Stimulated activated CD8-positive, alpha-beta memory T cell treated with anti-CD3 and anti-CD28 coated beads, Interleukin-2, amount 100 ng/mL, for 48 hours (primary cell): ENCODE measurements at places on chromosomes 16 and 17.

GRCh38 chr16:12398029-12398682, 405.5 kb downstream of the CPPED1 start:
- no peak for DNase-seq

GRCh38 chr17:54013072-54013471, 190.3 kb downstream of the KIF2B start:
- no peak for DNase-seq

DNA sequence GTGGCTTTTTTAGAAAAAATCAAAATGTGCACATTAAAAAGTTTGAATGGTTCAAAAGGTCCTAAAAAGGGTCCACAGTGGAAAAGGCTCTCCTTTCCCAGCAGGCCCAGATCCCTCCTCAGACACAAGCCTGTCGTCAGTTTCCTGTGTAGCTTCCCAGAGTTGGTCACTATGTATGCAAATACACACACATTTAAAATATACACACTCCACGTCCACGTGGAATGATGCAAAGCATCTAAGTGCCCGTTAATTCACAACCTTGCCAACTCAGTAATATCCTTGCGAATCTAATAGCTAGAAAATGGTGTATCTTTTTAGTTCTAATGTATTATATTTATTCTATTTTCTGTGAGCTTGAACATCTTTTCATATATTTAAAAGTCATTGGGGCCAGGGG, 17.7 kb downstream of the NLRC5 start:
- no peak for DNase-seq

DNA sequence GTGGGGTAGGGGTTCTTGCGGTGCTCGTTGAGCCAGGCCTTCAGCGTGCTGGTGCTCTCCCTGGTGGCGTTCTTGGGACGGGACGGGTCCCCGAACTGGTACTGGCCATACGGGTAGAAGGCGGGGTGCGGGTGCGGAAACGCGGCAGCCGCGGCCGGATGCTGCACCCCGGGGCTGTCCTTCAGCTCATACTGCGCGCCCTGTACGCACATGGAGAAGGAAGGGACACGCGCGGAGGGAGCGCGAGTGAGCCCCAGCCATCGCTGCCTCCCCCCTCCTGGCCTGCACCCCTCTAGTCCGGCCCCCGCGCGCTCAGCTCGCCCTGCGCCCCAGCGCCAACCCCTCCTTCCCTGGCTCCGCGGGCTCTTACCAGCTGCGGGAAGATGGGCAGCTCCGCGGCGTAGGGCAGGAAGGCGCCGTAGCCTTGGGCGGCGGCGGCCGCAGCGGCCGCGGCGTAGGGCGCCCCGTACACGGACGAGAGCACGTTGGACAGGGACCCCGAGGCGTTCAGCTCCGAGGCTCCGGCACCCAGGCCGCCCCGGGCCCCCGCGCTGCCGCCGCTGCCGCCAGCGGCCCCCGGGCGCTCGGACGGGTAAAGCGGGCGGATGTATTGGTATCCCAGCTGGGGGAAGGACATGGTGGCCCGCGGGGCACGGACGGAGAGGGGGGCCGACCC, 1.0 kb downstream of the IRX3 start:
- DNase-seq = no peak

DNA sequence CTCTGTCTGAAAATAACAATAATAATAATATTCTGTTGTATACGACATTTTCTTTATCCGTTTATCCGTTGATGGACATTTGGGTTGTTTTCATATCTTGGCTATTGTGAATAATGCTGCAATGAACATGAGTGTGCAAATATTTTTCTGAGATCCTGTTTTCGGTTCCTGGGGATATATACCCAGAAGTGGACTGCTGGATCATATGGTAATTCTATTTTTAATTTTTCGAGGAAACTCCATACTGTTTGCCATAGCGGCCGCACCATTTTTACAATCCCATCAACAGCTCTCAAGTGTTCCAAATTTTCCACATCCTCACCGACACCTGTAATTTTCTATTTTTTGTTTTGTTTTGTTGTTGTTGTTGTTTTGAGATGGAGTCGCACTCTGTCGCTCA, 5.3 kb upstream of the PRSS41 start:
- no peak for DNase-seq

- DNase-seq = no peak
Measured at GRCh38 chr17:29151567-29151966, 28.6 kb downstream of the MYO18A start.

DNA sequence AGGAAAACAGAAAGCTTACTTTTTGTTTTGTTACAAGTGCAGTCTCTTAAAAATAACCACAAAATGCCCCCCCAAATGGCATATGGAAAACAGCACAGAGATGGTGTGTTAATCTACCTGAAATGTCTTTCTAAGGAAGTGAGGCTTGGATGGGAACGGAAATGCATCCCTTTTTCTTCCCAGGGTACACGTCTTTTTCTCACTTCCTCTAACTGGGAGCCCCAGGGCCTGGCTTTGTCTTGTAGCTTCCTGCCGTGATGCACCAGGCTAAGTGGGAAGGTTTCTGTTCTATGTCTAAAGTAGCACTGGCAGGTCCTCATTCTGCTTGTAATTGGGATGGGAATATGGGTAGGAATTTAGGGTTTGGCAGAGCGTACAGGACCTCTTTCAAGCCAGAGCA, 52.5 kb upstream of the CACNG3 start:
- DNase-seq = no peak

DNA sequence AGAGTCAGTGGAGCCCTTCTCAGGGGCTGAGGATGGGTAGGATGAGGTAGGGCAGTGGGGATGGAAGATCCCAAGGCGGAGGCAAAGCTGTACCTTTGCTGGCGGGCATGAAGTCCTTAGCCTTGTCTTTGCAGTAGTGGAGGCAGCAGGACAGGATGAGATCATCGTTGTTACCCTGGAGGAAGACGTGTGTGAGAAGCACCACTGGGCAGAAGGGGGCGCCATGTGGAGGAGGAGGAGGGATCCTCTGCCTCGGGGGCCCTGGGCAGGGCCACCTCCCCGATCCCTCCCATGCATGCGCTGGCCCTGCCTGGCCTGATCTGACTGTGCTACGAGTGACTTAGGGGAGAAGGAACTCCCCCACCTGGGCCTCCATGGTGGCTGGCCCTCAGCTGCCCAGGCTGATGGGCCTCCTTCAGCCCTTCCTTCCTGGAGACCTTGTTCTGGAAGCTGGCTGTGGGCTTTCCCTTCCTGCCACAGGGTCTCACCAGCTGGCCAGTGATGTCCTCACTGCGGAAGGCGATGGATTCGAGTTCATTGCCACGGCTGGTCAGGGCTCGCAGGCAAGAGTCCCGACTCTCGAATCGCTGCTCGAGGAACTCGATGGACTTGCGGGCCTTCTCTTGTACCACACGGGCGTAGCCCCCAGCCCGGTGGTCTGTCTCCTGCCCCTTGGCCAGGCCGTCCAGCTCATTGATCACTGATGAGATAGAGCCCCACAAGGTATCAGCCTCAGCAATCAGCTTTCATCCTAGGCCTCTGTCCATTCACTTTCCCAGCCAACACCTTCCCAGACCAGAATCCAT, 10.3 kb downstream of the HIC1 start:
- DNase-seq = no peak

DNA sequence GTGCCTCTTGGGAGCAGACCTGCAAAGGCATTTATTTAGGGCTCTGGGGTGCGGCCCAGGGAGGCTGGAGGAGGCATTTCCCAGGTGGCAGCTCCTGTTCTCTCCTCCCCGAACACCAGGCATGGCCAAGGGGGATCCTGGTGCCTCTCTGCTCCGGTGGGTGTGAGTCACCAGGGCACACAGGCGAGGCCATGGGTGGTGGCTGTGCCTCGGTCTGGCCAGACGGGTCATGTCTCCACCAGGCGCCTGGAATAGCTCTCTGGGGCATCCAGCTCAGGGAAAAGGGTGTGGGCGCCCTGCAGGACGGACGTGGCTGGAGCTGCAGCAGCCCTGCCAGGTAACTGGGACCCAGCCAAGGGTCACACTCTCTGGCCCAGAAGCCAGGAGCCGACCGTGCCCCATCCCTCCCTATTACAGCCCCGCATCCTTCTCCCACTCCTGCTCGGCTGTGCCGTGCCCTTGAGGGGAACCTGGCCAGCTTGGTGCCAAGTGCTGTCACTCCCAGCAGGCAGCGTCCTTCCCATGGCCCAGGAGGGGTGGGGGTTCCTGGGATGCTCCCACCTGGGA, 25.8 kb downstream of the SOX8 start:
- no peak for DNase-seq

GRCh38 chr16:51184702-51185433, 33.8 kb upstream of the SALL1 start:
- no peak for DNase-seq

DNA sequence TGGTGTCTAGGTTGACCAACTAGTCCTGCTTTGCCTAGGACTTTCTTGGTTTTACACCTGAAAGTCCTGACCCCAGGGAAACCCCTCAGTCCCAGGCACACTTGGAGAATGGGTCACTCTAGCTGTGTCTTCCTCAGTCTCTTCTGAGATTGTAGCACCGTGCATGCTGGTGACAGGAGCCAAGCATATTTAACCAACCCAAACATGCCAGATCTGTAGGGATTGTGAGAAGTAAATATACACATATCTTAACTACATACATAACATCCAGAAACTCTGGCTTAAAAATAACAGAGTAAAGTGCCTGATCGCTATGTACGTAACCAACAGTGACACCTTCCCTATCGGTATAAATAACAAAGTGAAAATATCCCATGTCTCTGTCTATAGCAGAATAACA, 158.1 kb downstream of the HAPSTR1 start:
- DNase-seq = no peak

DNA sequence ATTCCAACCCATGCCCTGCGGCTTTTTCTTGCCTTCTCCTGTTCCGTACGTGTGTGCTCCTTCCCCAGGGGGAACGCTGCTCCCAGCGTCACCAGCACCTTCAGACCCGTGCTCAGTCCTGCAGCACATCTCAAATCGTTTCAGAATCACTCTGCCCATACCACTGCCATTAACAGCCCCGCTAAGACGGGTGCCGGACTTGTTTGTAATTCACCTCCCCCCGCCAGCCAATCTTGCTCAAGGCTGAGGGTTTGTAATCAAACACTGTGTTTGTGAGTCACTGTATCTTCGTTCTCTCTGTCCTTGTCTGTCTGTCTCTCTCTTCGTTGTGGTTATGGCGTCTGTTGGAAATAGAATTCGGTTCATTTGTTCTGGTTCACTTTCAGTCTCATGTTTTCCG, 17.3 kb downstream of the CARD14 start:
- no peak for DNase-seq

GRCh38 chr16:50889746-50890145, 147.9 kb downstream of the CYLD start:
- DNase-seq = no peak

DNA sequence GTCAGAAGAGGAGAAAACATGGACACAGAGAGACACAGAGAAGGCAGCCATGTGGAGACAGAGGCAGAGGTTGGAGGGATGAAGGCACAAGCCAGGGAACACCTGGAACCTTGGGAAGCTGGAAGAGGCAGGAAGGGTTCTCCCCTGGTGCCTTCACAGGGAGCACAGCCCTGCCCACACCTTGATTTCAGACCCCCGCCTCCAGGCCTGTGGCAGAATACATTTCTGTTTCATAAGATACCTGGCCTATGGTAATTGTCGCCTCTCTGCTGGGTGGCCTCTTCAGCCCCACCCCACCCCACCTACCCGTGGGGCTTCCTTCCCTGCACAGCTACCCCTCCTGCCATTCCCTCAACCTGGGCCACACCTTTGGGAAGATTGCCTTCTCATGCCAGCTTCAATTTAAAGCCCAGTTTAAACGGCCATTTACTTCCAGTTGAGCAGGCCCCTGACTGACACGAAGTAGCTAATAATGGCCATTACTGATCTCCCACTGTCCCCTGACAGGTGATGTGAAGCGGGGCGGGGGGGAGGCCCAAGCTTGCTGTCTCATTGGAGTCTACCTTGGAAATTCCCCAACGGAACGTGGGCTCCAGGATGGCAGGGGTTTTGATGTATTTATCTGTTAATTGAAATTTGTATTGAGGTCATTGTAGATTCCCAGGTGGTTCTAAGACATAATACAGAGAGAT, 291.7 kb upstream of the FOXF1 start:
- DNase-seq = no peak

- no peak for DNase-seq
Measured at GRCh38 chr16:1431497-1432270, 806 bp downstream of the PERCC1 start.

DNA sequence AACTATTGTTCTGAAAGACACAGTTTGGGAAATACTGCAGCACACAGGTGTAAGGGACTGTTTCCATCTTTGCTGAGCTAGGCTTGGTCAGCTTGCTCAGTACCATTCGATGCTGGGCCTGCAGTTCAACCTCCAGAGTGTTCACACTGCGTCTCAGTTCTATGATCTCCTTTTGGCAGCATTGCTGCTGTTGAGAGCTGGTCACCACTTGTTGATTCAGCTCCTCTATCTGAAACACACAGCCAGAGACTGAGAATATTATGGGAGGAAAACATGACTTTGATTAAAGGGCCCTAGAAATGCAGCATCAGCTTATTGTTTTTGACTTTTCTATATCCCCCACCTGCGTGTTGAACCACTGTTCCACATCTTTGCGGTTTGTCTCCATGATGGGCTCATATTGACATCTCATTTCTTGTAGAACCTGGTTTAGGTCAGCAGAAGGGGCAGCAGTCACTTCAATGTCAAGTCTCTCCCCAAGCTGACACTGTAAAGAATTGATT, 4.6 kb downstream of the KRT39 start:
- DNase-seq = no peak

GRCh38 chr17:82012640-82013295, 9.9 kb downstream of the CENPX start:
- no peak for DNase-seq

DNA sequence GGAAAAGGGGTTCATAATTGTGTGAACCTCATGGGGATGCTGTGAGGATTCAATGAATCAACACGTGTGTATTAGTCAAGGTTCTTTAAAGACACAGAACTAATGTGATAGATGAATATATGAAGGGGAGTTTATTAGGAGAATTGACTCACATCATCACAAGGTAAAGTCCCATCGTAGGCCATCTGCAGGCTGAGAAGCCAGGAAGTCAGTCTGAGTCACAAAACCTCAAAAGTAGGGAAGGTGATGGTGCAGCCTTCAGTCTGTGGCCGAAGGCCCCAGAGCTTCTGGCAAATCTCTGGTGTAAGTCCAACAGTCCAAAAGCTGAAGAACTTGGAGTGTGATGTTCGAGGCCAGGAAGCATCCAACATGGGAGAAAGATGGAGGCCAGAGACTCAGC, 413.4 kb downstream of the CDH13 start:
- no peak for DNase-seq

DNA sequence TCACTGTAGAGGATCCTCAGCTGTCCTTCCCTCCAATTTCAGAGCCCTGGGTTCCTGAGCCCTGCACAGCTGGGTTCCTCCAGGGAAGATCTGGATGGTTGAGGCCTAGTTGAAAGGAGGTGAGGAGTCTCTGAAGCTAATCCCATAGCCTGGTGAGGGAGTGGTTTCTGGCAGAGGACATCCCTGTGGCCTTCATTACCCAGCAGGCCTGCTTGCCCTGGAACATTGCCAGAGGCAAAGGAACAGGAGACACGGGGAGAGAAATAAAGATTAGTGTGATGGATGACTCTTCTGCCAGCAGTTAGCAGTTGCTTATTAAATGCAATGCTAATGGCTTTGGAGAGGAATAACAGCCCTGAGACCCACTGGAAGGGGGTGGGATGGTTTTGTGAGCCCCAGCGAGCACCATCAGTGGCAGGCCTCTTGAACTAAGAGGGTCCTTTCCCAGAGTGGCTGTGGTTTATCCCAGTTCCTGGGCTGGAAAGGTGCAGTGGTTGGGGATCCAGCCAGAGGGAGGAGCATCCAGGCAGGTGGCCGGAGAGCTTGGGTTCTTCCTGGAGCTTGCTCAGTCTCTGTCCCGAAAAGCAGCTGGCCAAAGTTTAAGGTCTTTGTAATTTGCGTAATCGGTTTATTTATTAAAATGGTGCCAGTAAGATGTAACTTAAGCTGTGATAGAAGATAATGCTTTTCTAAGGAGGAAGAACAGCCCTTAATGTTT, 209.7 kb downstream of the CCDC182 start:
- no peak for DNase-seq

GRCh38 chr16:87968541-87968940, 17.3 kb downstream of the BANP start:
- DNase-seq = no peak
